ENCODE measurements at places on chromosomes 6 and 20.

DNA sequence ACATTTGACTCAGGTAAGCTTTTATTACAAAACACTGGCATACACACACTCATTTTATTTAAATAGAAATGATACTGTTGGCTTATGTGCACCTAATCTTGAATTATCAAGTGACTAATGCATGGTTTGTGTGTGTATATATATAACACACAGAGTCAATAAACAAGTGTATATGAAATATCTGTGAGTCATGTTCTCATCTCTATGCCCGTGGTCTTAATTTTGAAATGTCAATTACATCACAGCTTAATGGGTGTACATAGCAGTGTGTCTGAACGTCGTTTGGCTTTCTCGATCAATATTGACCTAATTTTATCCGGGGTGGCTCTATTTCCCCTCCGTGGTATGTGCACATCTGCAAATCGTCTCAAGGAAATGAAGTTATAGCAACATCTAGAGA is 104.0 kb upstream of the ZFP64 start:
- DNase-seq = no peak

DNA sequence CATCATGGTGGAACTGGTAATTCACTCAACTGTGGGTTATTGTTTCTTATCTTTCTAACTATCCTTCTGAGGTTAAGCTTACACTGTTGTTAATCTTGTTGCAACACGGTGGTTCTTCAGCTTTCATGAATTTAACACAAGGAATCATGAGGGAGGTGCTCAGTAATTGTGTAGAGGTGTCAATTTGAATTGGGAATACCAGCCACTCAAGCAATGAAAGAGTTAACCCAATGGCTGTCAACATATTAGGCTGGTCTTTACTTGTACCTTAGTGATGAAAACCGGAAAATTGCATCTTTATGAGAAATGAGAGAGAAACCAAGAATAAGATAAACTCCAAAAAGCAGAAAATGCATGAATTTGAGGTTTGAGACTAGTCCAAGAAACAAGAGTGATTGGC is 95.7 kb downstream of the HS3ST5 start:
- no peak for DNase-seq

- DNase-seq = no peak
These were observed 55.0 kb upstream of the LRFN2 start for GRCh38 chr6:40642190-40642589.

DNA sequence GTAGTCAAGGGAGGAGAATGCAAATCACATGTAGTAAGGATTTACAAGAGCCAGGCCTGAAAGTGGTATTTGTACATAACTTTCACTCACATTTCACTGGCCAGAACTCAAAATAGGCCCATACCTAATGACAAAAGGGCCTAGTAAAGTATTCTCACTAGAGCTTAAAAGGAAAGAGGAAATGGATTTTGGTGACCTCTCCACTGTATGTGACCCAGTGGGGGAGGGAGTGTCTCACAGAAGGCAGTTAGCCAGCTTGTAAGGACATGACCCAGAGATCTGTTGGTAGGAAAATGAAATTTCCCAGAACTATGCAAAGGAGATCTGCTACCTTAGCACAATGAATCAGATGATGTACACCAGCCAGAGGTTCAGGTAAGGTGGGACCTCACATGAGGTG is 124.4 kb downstream of the PTPRT start:
- DNase-seq = no peak

DNA sequence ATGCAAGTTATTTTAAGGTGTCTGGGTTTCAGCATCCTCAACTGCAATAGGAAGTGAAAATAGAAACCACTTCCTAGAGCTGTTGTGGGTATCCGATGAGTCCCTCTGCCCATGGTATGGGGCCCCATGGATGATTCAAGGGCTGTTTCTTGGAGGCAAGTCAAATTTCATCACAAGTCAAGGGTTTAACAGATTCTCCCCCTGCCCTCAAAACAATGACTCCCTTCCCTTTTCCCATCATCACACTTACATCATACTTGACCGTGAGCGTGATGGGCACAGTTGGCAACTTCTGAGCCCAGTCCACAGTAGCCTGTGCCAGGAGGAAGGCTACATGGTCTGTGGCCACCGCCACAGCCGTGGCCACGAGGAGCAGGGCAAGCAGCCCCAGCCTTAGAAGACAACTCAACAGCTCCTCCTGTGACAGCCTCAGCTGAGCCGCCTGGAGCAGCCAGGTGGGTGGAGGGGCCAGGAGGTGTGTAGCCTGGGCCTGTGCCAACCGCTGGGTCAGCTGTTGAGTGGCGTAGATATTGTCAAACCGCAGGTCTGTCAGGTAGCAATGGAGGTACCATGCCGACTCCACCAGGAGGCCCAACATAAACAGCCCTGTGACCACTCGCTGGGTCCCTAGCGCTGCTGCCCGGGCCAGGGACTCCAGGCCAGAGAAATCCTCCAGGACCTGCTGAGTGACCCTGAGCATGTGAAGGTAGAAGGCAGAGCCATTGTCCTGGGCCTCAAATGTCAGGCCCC is 5.2 kb downstream of the OCSTAMP start:
- no peak for DNase-seq

- no peak for DNase-seq
These were observed 3.2 kb downstream of the DEFB125 start for GRCh38 chr20:90651-91050.

DNA sequence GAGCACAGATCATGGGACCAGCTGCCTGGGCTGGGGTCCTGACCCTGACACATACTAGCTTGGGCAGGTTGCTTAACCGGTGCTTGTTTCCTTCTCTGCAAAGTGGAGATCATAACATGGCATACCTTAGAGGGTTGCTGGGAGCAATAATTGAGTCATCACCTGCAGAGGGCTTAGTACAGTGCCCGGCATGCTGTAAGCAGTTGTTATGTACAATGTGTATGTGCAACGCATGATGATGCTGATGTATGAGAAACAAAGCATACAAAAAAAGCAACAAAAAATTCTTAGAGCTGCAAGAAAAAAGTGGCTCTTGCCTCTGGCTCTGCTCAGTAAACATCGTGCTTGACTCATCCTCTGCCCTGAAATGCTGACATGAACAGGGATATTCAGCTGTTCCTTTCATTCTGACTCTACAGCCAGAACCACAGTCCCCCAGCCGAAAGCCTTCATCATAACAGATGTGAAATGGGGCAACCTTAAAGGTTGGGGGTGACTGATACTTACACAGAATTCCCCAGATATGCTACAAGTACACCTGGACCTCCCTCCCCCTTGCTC is 91.7 kb downstream of the CLIC5 start:
- no peak for DNase-seq

DNA sequence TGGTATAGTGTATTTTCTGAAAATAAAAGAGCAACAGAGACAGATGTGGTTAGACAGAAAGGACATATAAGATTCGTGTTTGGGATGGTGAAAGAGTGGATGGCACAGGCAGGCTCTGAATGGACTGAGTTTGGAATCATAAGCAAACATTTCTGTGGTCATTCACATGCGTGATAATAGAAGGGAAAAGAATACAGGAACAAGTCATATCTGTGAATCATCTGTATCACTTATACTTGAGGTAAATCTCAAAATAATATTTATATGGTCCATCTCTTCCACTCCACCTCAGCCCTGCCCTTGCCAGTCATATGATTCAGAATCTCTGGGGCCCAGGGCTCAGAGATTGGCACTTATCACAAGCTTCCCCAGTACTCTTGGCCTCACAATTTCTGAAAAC is 535.1 kb downstream of the BCKDHB start:
- DNase-seq = no peak

DNA sequence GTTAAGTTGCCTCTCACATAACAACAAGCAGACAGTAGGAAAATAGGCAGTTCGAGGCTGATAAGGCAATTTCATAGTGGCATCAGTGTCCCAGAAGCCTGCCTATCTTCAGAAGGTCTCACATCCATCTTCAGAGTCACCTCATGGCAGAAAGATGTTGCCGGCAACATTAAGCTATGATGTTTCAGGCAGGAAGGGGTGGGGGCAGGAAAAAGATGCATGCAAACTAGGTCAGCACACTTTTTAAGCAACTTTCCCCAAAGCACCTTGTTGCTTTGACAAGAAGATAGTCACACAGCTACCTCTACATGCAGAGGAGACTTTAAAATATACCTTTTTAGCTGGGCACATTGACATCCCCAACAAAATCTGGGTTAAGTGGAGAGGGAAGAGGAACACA is 43.2 kb upstream of the SMIM8 start:
- DNase-seq = no peak

DNA sequence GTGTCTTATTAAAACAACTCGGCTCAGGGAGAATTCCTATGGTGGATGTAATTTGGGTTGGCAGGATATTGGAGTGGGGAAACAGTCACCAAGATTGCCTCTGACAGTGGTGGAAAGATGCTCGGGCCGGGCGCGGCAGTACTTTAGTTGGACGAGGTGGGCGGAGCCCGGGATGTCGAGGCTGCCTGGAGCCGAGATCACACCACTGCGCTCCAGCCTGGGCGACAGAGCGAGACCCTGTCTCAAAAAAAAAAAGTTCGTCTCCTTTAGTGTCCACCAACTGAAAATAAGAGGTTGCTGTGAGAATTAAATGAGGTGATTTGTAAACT is 621 bp downstream of the NOL7 start:
- no peak for DNase-seq

Measured in right lung (tissue), 10 donors.